Right atrium auricular region (tissue), 2 donors: ENCODE measurements at places on chromosomes 1 and 21. TPM values are rescaled to one million over a fixed set of nuclear protein-coding genes. Genes with fewer than 3 reads are reported as not detected.

DNA sequence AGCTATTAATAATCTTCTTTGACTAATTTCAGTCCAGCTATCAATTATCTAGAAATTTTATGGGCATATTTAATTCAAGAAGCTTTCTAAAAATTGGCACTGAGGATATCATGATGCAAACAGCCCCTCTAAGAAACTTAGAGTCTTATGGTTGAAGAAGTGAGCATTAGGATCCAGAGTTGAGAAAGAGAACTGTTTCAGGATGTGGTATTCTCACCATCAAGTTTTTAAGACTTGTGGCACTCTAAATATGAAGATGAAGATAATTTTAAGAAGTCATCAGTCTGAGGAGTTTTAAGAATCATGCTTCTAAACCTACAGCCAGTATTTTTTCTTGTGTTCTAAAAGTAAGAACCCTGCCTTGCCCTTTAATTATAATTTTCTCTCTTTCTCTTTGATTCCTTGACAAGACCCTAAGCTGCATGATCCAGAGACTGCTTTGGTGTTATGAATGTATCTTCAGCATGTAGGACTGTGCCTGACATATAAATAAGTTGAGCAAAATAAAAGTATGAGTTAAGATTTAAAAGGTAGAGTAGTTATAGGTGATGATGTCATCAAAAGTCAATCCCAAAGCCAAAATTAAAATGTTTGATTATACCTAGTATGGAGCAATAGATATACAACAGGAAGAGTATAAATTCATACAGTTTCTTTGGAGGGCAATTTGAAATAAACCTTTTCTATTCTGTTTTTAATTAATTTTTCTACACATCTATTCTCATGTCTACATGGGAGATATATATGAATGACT is 39.1 kb downstream of the RPS6KC1 start:
- H3K4me3 ChIP-seq, result no peak overlapping the region
- H3K4me1 ChIP-seq, result no peaks in the 10 kb centered on the region
- H3K27ac ChIP-seq, result no peak overlapping the region
- DNase-seq, result no peak
- H3K36me3 ChIP-seq, result peaks cover 14% of the 10 kb centered on the region

DNA sequence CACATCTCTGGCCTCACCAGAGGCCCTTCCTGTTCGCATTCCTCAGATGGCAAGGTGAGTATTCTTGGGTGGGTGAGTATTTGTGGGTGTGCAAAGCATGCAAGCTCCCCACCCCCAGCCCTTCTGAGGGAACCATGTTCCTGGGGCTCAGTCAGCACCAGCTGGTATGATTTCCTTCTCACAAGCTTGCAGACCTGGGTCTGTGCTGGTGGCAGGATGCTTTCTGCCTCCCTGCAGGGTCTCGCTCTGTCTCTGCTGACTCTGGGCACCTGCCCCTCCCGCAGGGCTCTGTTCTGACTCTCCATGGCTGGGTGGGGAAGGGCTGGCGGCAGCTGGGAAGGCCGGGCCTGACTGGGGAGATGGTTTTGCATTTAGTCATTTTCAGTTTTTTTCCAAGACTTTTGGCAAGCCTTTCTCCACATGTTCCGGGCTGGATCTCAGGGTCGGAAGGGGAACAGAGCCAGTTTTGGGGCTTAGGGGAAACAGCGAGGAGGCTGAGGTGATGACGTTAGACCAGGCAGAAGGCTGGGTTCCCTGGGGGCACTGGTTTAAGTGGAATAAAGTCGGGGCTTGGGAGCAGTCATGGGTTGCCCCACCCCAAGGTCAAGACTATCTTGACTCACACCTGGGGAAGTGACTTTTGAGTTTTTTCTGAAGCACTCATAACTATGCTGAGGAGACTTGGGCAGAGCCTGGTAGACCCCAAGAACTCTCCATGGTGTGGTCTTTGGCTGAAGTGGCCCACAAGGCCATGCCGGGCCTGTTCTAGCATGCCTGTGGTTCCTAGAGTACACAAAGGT is 6.2 kb downstream of the RASSF5 start:
- H3K27me3 ChIP-seq, result no peaks in the 10 kb centered on the region
- H3K27ac ChIP-seq, result peak overlapping the region; percentile 55
- no peak overlapping the region for H3K4me3 ChIP-seq
- peak; percentile 85 for DNase-seq
- peaks cover 36% of the 10 kb centered on the region for H3K4me1 ChIP-seq

GRCh38 chr1:168297019-168297730 is 16.5 kb downstream of the TBX19 start:
- no peak for DNase-seq
- no peak overlapping the region for H3K27ac ChIP-seq
- H3K36me3 ChIP-seq, result no peaks in the 10 kb centered on the region

DNA sequence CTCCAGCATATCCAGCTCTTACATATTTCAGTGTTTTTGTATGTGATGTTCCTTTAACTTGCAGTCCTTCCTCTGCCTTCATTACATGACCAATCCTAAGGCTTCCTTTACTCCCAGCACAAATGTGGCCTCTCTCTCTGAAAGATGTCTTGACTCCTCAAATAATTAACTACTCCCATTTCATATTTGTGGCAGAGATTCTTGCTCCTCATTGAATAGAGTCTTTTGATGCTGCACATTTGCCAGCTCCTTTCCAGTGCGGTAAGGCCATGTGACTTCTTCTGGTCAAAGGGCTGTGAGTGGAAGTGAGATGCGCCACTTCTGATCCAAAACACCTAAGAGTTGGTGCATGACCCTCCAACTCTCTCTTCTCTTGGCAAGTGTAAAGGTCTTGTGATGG is 19.1 kb upstream of the LAMC1 start:
- H3K4me1 ChIP-seq, result no peaks in the 10 kb centered on the region
- no peaks in the 10 kb centered on the region for H3K36me3 ChIP-seq
- DNase-seq, result no peak
- H3K4me3 ChIP-seq, result no peak overlapping the region
- H3K27me3 ChIP-seq, result no peaks in the 10 kb centered on the region

- no peak overlapping the region for H3K27ac ChIP-seq
- DNase-seq, result no peak
- no peak overlapping the region for H3K4me3 ChIP-seq
- no peaks in the 10 kb centered on the region for H3K36me3 ChIP-seq
- no peaks in the 10 kb centered on the region for H3K27me3 ChIP-seq
Observed at GRCh38 chr1:76186554-76187170, 112.1 kb downstream of the ST6GALNAC3 start.

Gene A3GALT2
- not detected for total RNA-seq
